ENCODE measurements at places on chromosomes 4 and X.

GRCh38 chr4:1500231-1500965, 94.2 kb upstream of the NKX1-1 start:
- no peak for DNase-seq

DNA sequence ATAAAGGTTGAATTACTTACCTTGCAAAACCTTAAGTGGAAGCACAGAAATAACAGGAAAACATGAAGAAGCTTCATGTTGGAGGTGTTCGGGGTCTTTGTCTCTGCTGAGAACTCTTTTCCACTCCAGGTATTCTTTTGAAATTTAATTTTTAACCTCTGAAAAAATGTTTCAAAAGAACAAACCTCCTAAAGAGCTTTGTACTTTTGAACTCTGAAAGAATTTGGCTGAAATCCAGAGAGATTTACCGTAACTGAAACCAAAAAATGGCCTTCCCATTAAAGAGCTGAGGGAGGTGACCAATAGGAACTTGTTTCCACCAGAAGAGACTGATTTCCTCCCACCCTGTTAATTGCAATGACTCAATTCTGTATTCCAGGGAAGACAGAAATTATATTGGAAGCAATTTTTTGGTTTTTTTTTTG, at the start of gene CFI:
Gene CFI, minus strand, starts transcription at position 105 of the 425 bp plus-strand sequence. Its CDS starts 28 bp downstream, at position 77.
- no peak for DNase-seq

- no peak for DNase-seq
Measured at GRCh38 chrX:64758047-64758446, 218.2 kb downstream of the ZC4H2 start.

GRCh38 chr4:84145176-84145575, 353.9 kb downstream of the NKX6-1 start:
- DNase-seq, result no peak

DNA sequence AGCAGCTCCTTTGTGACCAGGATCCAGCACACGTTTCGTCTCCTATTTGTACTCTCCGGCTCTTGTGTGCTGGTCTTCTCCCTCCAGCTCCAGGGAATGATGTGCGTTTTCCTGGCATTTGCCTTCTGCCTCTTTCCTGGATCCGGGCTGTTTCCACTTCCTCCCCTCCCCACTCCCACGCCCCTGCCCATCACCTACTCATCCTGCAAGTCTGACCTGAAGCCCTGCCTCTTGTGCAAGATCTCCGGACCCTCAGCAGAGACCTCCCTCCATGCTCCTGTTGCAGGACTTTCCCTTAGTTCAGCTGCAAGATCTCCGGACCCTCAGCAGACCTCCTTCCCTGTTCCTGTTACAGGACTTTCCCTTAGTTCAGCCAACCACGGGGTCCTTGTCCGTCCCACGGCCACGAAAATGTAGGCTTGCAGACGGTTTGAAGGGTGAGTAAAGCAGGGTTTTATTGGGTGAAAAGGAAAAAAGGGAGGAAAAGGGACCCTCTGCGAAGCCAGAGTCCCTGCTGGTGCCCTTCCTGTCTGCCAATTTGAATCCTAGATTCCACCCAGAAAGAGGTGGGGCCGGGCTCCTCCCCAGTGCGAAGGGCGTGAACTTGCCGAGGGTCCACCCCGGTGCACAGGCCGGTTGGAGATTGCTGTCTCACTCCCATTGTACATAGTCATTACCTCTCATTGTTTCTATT, 74.4 kb upstream of the IRF2 start:
- DNase-seq, result no peak

- peak; percentile 44 for DNase-seq
Measured at GRCh38 chr4:168877511-168878491, 132.3 kb downstream of the CBR4 start.

DNA sequence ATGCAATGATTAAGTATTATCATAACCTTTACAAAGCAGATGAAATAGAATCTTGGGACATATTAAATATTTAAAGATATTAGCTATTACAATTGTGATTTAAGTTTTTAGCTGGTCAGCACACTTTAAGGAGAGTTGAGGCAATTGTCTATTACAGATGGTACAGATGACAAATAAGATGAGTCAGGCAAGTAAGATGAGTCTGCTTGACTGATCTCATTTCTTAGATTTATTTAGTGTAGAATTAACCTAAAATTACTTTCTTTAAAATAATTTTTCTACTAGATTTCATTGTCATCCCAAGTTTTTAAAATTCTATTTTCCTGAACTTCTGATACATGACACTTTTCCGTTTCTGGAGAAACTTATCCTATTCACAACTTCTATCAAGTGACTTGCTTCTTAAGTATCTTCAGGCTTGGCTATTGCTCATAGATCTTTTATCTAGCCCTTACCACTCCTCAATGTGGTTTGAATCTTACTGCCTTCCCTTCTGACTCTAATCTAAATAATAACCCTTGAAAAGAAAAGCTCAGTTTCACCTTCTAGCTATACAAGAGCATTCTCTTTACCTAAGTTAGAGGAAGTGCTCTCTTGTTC, 32.9 kb downstream of the CXCL1 start:
- DNase-seq, result no peak

DNA sequence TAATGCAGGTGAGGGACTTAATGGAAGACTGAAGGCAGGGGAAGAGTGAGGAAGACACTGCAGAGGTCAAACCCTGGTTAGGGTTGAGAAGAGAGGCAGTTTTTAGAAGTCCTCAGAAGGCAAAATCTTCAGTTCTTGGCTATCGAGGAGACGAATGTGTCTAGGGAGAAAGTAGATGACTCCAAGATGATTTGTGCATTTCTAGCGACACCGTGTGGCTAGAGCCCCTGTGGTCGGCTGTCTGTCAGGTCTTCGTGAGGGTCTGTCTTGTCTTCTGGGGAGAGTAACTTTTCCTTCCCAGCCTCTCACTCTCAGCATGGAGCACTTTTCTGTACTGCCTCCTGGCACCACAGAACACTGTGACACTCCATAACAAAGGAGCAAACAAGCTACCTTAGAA, 458.1 kb downstream of the STIM2 start:
- DNase-seq, result peak; percentile 24

DNA sequence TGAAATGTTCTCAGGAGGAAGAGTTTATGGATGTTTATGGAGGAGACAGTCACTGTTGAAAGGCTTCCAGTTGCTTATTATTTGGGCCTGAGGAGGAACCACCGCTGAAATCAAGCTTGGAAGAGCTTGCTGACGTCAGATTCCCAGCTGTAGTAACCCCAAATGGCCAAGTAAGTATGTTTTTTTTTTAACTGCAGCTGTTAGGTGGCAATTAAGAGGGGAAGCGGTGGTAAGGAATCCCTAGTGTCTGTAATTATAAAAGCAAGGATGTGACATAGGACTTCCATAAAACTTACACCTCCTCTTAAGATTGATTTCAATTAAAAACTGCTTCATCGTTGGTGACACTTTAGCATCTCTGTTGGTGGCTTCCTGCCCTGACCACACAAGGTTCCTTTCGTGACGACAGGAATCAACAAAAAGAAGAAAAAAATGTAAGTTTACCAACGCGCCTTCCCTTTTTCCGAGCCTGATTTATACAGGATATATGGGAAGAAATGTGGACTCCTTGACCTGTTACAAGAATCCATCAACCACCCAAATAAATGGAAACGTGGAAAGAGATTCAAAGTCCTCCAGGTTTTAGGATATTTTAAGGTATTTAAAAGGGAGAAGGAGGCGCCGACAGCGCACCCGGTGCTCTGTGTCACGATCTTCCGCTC, 884 bp downstream of the RELL1 start:
- peak; percentile 28 for DNase-seq

- no peak for DNase-seq
Measured at GRCh38 chr4:71659979-71660378, 123.9 kb downstream of the GC start.

DNA sequence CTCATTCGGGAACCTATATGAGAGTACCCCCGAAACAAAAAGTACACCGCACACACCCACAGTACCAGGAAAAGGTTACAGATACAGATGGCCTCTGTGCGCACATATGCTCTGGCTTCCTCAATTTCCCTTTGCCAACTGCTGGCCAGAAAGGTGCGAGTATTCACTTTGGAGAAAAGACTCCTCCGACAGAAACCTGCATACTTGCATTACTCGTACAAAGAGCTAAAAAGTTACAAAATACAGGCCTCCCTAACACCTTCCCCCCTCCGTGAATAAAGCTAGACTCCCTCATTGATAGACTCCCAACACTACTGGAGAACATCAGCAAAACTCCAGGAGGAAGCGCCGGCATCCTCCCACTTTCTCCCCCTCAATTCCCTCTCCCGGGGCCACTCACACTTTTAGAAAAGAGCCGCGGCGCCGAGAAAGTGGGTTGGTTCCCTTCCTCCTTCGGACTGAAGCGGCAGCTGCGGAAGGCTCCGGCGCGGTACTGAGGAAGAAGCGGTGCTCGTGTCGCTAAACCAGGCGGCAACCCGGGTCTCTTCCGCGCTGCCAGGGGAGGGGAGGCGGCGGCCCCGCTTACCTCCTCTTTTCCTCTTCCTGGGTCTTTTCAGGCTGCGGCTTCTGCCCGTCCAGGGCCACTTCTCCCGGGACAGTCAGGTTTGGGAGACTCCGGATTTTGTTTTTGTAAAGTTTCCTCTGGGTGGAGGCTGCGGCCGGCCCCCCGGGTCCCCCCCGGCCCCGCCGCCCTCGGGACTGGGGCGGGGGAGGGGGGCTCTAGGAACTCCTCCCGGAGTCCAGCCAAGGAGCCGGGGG, 1.1 kb downstream of the FBXW7 start:
- DNase-seq, result peak; percentile 58

Data from stimulated activated CD4-positive, alpha-beta T cell treated with anti-CD3 and anti-CD28 coated beads, Interleukin-2, amount 100 ng/mL, for 24 hours (primary cell).